ENCODE measurements at places on chromosomes 11 and 22.

DNA sequence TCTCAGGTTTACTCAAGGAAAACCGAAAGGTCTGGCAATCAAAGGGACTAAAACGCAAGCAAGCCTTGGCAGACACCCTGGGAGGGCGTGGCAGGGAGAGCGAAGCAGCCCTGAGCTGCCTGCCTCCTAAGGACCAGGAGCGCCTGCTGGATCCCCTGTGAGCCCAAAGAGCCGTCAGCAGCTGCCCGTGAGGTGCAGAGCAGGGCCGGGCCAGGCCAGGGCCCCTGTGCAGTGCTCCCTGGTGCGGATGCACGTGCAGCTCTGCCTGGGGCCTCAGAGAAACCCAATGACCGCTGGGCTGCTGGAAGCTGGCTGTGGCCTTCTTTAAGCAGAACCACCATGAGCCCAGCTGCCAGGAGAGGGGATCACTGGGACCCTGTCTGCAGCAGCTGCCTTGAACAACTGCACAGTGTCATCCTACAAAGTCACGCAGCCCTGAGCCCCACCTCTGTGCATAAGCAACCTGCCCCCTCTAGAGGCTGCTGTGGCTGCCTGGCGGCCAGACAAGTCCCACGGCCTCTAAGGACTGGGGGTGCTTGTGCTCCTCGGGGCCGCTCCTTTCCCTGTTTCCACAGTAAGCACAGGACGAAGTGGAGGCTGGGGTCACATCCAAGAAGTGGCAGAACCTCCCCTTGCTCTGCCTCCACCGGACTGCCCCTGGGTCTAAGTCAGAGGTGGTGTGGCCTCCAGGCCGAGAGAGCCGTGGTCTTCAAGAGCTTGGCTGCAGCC lies 29.1 kb upstream of the COMT start:
- DNase-seq: no peak

GRCh38 chr11:75480185-75481175 lies 45.3 kb downstream of the GDPD5 start:
- no peak for DNase-seq

GRCh38 chr22:45292731-45293442 lies 8.1 kb downstream of the UPK3A start:
- no peak for DNase-seq

DNA sequence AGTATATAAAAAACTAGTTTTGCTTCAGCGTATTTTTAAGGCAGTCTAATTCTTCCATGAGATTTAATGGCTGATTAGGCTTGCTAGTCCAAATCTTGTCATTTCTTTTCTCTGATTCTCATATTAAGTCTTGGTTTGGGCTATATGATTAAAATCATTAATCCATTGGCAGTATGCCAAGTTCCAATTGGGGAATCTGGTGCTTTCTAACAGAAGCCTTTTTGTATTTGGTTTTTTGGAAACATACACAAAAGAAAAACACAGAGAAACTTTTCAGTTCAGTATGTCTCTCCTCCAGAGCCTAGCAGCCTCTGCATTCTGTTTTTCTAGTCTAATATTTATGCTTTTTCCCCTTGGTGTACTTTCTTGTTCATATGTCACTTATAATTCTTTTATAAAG lies 37.9 kb downstream of the SWAP70 start:
- no peak for DNase-seq

DNA sequence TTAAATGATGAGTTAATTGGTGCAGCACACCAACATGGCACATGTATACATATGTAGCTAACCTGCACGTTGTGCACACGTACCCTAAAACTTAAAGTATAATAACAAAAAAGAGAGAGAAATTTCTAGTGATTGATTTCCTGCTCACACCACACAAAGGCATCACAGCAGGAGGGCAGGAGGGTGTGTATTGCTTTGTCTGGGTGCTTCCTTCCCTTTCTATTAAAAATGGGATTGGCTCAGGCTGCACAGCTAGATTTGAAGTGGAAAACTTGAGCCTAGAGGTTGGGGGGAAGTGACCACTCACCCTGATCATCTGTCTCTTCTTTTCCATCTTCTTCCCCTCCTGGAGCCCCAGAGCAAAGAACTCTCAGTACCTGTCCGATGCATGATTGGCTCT lies 944 bp upstream of the SCGB1D2 start:
- DNase-seq: no peak

DNA sequence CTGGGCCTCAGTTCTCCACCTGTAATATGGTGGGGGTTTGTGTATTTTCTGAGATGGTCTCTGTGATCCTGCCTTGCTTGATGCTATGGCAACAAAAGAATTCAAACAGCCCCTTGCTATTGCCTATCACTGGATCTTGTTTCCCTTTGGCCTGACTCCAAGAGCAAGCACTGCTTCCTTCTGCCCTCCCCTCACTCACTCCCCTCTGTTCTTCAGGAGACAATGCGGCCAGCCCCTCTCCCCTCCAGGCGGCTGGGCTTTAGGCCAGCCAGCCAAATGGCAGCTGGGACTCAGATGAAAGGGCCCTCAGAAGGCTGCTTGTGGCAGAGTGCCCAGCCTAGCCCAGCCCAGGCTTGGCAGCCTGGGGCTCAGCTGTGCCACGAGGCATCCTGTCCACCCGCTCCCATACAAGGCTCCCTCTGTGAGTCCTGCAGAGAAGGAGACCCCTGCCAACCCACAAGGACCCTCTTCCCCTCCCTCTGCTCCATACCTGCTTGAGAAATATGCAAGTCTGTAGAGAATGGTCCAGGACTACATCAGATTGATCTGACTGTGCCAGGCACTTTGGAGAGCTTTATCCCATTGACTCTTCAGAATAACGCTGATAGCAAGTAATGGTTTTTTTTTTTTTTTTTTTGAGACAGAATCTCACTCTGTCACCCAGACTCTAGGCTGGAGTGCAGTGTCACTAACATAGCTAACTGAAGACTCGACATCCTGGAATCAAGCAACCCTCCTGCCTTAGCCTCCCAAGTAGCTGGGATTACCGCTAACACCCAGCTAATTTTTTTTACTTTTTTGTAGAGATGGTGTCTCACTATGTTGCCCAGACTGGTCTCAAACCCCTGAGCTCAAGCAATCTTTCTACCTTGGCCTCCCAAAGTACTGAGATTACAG lies 7.6 kb upstream of the KCTD14 start:
- DNase-seq: peak; percentile 72

GRCh38 chr11:23919455-23919854 lies 577.4 kb upstream of the LUZP2 start:
- peak; percentile 48 for DNase-seq

GRCh38 chr11:117627259-117627658 lies 169.8 kb downstream of the DSCAML1 start:
- no peak for DNase-seq

DNA sequence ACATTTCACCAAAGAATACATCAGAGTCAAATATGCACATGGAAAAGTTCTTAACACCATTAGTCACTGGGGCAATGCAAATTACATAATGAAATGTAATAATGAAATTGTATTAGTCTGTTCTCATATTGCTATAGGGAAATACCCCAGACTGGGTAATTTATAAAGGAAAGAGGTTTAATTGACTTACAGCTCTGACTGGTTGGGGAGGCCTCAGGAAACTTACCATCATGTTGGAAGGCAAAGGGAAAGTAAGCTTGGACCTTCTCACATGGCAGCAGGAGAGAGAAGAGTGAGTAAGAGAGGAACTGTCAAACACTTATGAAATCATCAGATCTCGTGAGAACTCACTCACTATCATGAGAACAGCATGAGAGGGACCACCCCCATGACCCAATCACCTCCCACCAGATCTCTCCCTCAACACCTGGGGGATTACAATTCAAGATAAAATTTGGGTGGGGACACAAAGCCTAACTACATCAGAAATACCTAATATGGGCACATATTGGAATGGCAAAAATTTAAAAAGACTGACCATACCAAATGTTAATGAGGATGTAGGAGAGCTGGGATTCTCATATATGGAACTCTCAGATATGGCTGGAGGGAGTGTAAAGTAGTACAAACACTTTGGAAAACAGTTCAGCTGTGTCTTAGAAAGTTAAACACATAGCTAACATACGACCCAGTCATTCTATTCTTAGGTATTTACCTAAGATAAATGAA lies 65.1 kb upstream of the CD44 start:
- DNase-seq: peak; percentile 42

- DNase-seq: peak; percentile 87
These were observed 53.2 kb upstream of the CDON start for GRCh38 chr11:126115816-126116331.

DNA sequence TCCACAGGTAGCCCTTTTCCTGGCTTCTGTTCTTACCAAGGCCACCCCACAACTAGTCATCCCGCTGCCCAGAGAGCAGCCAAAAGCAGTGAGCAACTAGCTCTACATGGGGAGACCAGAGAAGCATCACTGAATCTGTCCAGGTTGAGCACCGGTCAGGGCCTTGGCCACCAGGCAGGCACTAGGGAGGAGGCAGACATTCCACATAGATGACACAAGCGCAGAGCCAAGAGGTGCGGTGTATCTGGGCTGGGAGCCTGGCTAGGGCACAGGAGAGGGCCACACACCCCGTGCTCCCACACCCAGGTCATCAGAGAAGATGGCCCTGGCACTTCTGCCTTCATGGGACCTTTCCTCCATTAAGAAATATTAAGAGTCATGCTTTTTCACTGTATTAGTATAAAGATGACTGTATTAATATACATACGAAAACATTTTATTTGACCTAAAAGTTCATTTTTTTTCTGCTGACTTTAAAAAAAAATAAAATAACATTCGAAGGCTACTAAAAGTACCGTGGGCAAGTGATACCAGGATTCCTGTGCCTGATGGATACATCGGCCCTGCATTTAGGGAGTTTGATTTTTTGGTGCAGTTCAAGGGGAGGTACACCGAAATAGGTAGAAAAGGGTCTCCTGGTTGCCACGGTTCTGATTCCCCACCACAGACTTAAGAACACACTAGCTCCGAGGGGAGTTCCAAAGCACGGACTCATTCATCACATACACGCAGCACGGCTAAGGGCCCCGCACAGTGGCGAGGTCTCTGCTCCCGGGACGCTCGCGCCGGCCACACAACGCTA lies 1.2 kb downstream of the DGCR2 start:
- peak; percentile 52 for DNase-seq

DNA sequence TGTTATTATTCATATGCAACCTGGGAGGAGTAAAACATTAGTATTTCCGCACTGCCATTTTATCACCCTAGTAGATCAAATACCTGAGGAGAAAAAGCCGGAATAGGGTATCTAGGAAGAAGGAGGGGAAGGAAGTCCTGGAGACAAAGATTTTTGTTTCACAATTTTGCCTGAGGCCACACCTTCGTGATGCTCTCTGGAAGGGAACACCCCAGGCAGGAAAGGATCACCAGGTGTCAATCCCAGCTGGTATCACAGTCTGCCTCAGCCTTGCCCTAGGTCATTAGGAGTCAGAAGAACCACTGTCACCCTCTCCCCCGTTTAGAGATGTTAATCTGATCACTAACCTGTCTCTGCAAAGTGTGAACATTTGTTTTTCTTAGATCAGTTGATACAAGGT lies 35.4 kb upstream of the IGSF9B start:
- DNase-seq: no peak

GRCh38 chr11:95254716-95255115 lies 23.7 kb upstream of the SESN3 start:
- no peak for DNase-seq

GRCh38 chr22:28939394-28939793 lies 56.0 kb downstream of the ZNRF3 start:
- no peak for DNase-seq

GRCh38 chr11:22890227-22890626 lies 30.0 kb upstream of the CCDC179 start:
- DNase-seq: no peak

DNA sequence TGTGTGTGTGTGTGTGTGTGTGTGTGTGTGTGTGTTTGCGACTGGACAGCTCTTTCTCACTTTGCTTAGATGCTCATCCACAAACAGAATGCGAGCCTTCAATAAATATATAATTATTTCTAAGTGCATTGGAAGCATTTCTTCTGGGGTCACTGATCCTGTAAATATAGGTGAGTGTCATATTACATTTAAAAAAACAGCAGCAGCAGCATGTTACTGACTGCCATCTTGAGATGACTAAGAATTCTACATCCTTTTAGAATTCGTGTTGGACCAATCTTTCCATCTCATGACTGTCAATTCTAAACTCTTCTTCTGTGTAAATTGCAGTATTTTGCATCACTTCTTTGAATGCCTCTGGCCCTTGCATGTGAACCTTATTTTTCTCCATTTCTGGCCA lies 238.0 kb upstream of the DDI1 start:
- no peak for DNase-seq

All from adipocyte (in vitro differentiated cells).